ENCODE measurements at places on chromosomes 16 and 17.

DNA sequence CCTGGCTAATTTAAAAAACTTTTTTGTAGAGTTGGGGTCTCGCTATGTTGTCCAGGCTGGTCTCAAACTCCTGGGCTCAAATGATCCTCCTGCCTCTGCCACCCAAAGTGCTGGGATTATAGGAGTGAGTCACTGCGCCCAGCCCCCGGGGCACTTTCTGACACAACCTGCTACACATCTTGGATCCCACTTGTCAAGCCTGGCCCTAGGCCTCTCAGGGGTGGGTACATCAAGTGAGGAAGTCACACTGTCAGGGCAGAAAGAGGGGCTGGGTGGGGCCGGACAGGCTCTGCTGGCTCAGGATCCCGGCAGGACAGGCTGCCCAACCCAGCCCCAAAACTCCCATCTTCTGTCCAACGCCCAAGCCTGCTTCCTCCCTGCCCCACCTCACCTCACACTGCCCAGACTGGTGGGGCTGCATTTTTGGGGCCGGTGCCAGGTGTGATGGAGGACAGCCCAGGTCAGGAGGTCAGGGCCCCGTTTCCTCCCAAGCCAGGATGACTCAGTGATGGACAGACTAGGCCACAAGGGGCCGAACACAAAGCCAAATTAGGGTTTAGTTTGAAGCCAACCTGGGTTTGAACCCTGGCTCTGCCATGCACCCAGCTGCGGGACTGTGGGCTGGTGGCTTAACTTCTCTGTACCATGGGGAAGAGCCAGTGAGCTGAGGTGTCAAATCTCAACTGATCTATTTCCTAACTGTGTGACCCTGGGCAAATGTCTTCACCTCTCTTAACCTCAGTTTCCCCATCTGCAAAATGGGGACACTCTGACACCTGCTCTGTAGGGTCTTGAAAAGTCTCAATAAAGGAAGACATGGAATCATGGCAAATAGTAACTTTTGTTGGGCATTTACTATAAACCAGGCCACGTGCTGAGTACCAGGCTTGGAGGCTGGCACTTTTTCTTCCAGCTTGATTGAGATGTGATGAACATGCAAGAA is 8.9 kb upstream of the PPL start:
- DNase-seq = no peak

DNA sequence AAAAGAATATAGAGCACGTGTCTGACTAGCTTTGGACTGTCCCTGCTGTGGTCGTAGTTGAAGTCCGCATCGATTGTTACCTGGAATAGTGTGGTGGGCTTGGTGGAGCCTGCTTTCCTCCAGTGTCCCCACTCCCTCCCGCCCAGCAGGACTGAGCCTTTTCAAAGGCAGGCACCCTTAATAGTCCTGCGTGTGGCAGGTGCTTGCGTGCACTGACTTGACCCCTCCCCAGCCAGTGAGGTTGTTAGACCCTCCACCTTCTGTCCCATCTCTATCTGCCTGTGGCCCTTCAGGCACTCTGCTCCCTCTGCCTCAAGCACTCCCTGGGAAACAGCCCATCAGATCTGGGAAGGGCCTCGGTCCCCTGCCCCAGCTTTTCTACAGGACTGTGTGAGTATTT is 36.6 kb downstream of the TMEM11 start:
- DNase-seq = no peak

DNA sequence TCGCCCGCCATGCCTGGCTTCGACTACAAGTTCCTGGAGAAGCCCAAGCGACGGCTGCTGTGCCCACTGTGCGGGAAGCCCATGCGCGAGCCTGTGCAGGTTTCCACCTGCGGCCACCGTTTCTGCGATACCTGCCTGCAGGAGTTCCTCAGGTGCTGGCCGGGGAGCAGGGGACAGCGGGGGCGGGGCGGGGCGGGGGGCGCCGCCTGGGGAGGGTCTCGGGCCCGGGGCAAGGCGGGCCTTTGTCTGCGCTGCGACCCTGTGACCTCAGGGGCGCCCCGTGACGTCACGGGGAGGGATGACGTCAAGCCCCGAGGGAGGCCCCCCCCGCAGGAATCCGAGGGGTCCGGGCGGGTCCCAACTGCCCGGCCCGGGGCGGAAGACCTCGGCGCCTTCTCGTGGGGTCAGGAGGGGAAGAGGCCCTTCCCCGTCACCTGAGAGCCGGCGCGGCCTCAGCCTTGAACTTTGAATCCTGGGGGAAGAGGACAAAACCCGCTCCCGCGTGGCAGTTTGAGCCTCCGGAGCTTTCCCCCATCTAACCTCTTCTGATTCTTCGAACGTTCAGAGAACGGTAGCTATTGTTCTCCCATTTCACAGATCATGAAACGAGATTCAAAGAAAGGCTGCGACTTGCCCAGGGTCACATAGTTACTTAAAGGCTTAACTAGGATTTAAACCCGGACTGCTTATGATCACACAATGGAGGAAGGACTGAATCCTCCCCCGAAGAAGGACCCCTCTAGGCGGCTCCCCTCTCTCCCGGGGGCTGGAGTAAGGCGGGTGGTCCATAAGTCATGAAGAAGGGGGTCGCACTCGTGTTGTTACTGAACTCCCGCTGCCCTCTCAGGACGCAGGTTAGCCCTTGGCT is 527 bp downstream of the TRAF4 start:
- DNase-seq = no peak

DNA sequence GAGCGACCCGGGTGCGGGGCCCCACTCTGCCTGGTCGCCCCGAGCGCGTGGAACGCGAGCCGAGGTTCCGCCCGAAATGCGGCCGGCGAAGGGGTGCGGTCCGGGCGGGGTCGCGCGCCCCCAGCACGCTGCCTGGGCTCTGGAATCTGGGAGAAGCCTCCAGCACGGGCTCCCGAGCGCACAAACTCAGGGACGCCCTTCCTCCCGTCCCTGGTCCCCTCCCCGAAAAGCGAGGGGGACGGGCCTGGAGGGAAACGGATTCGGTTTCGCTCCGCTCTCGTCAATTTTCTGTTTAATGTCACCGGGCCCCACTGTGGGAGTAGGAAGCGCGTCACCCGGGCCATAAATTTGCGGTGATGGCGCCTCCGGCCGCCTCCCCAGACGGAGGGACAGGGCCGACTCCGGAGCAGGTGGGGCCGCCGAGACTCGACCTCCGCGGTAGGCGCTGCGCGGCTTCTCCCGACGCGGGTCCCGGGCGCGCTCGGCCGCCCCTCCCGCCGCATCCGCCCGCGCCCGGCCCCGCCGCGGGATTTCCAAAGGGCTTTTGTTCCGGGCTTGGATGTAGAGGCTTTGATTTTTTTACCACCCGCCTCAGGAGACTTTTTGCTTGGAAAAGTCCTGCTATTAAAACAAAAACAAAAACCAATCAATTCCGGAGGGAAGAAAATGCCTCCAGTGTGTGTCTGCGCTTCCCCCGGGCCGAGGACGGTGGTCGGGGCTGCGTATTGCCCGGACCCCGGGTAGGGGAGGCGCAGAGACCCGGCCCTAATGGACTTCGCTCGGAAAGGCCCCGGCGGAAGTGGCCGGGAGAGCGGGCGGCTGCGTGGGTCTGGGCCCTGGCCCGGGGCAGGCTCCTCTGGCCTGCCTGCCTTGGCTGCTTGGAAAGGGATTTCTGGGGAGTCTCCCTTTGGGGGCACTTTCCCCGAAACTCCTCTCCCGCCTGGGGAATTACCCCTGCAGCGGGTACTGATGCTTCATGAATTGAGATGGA is 7.9 kb upstream of the BAHCC1 start:
- DNase-seq = no peak

DNA sequence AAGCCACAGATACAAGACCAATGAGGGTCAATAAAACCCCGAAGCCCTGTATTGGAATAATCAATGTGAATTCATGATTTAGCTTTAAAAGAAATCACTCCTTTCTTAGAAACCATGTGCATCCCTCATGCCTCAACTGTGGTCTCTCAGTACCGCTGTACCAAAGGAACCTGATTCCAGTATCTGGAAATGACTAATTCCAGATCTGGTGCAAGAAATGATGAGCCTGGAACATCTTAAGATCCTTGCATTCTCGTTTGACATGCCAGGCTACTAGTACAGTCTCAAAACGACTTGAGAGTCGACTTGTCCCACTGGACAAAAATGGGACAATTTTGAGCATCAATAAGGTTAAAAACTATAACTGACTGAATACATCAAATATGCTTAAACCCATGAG is 21.2 kb downstream of the USP31 start:
- DNase-seq = no peak

- DNase-seq = no peak
Observed at GRCh38 chr17:77670173-77670572, 288.3 kb upstream of the TNRC6C start.

GRCh38 chr16:73037845-73038570 is 9.9 kb downstream of the ZFHX3 start:
- DNase-seq = no peak

DNA sequence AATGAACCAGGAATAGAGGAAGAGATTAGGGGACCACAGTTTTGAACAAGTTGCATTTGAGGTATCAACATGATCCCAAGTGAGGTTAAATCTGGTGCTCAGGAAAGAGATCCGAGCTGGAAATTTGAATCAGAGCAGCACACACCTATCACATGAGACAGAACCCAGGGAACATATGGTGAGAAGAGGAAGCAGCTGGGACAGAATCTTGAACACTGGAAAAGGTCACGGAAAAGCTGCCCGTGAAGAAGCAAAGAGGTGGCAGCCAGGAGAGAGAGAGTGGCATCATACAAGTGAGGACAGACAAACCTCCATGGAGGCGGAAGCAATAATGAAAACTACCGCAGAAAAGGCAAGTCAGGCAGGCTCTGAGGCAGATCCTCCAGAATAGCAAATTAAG is 36.1 kb downstream of the USP31 start:
- DNase-seq = no peak

- DNase-seq = peak; percentile 97
Observed at GRCh38 chr17:2172077-2172851, 117.4 kb downstream of the HIC1 start.

DNA sequence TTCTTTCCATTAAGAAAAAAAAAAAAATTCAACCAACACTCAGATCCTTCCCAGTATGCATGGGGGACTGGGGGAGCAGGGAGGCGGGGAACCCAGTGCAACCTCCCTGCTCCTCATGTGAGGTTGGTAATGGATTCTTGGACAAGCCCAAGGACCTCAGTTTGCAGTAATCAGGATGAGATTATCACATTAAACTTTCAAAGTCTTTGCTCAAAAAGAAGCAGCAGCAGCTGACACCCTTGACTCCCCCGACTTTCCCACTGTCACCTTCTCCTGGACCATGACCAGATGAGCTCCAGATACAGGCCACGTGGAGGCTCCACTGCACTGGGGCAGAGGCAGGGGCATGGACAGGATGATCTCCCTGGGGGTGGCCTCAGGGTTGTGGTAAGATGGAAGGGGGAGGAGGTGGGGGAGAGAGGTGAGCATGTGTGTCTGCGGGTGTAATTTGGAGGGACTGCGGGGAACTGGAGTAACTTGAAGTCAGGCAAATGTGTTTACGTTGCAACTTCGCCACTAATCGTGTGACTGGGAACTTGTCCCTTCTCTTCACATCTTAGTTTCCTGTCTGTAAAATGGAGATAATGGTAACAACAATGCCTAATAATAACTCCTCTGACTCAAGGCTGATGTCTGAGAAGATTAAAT is 19.8 kb downstream of the ZNF385C start:
- no peak for DNase-seq

GRCh38 chr16:30767767-30768465 is 5.8 kb downstream of the RNF40 start:
- DNase-seq = no peak

- no peak for DNase-seq
Observed at GRCh38 chr17:34478244-34478643, 101.1 kb upstream of the TMEM132E start.

DNA sequence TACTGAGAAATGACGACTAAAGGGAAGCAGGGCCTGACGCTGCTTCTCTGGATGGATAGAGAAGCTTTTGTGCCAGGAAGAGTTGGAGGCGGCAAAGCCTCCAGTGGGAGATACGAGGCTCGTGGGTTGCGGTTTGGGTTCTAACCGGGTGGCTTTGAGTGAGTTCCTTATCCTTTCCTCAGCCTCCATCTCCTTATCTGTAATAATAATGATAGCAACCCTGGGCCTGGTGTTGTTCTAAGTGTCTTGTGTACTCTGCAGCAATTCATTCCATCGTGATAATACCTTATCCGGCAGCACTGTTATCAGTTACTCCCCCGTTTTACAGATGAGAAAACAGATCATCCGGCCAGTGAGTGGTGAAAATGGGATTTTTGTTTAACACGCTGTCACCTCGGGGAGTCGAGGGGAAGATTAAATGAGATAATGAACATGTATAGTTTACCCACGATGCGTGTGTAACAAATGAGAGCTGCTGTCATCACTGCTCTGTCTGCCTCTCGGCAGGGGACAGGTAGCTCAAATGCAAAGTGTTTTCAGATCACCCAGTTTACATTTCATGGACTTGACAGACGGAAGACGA is 52.0 kb upstream of the LHX1 start:
- no peak for DNase-seq

DNA sequence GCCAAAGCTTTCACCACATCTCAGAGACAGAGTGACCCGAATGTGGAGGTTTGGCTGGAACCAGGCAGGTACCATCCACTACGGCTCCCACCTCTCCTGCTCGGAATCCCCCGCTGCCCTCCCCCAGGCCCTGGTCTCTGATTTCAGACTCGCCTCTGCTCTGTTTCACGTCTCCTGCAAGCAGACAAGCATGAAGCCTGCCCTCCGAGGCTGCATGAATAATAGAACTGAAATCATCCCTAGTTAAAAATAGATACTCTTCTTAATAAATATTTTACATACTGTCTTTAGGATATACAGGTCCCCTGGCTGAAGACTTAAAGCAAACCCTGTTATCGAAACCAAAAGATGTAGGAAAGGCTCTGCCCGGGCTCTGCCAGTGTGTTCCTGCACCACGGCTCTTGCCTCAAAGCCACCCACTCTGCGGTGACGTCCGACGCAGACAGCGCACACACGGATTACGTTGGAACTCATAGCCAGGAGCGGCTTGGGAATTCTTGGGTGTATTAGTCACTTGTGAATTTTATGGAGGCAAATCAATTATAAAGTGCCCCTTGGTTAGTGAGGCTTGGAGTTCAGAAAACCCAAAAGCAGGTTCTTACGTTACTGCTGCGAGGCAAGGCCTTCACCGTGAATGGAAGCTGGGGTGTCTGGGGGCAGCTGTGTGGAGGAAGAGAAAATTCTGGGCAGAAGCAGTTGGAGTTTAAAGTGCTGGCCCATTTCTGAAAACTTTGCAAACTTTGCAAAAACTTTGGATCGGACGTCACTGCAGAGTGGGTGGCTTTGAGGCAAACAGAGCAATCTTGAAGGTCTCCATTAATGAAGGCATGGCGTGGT is 25.6 kb upstream of the NPTX1 start:
- DNase-seq = no peak

GRCh38 chr17:43759836-43760235 is 1.2 kb upstream of the SOST start:
- DNase-seq = no peak

DNA sequence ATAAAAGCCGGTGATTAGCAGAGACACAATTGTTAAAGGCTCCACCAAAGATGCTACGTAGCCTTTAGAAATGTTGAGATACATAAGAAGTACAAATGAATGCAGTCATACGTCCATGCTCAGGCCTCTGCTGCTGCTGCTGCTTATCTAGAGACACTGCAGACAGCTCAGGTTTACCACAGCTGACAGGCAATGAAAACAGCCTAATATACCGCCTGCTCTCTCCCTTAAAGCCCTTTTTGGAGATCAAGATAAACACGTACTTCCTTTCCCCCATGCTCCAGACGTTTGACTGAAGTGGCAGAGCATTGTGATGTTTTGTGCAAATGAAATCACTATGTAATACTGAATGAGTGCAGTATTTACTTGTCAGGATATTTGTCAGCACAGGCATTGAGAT is 185.3 kb downstream of the AATF start:
- DNase-seq = no peak
